ENCODE measurements at places on chromosomes 7 and 10.

- DNase-seq, result no peak
Measured at GRCh38 chr7:36037121-36037662, 115.9 kb upstream of the EEPD1 start.

DNA sequence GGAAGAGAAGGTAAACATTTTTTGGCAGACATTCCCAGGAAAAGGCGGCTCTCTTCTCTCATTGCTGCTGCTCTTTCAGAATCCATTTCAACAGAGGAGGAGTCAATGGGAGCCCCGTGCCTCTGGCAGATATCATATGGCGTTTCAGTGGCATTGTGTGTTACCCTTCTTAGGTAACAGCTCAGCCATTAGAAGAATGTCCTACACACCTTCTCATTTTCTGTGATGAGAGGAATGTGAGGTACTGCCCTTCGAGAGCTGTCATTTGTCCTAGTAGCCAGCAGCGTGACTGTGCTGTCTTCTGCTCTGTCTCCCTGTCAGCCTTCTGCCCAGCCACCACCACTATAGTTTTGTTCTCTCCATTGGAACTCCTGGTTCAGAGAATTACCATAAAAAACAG is 102.4 kb downstream of the EGFR start:
- DNase-seq, result no peak

- DNase-seq, result no peak
Measured at GRCh38 chr7:36280840-36281812, 108.5 kb upstream of the ANLN start.

DNA sequence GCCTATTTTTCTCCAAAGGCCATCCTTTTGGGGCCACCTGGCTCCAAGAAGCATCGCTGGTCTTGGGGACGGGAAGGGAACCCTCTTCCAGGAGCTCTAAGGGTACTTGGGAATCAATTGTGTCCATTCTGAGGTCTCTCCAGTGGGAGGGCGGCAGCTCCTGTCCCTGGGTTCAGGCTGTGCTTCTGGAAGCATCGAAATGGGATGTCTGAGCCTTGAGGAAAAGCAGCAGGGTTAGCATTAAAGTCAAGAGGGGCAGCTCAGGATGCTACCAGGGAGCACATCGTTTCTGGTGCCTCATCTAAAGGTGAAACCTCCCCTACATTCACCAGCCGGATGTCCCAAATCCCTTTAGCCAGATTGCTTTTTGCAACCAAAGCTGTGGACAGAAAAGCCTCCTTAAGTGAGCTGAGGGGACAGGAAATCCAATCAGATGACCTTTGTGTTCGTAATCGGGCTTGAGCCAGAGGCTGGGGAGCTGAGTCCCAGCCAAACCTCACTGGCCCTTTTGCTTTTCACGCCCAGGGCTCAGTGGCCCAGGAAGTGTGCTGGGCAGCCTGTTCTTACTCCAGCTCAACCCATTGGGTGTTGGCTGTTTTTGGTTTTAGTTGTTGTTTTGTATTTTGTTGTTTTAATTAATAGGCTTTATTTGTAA is 88.8 kb upstream of the ANLN start:
- DNase-seq, result no peak

GRCh38 chr7:116955340-116955739 is 2.0 kb downstream of the ST7 start:
- no peak for DNase-seq

- DNase-seq, result no peak
Measured at GRCh38 chr7:87671-88070, 104.7 kb upstream of the FAM20C start.

DNA sequence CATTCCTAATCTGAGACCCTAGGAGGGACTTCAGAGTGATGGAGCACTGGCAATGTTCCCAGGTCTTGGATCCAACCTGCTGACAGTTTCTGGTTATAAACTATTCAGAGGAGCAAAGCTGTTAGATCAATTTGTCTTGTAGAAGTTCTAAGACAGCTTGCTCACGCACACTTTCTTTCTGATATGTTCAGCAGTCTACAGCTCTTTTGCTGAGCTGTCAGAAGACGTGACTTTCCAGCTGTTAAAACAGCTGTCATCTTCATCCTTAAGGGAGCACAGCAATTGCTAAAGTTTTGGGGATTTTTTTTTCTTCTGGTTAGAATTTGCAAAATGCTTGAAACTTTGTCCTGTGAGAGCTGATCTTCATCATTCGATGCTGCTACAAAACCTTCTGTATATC is 823.1 kb downstream of the SORCS1 start:
- DNase-seq, result no peak

GRCh38 chr10:101063548-101064414 is 2.0 kb downstream of the KAZALD1 start:
- DNase-seq, result no peak

GRCh38 chr7:156460858-156461627 is 179.5 kb upstream of the RNF32 start:
- no peak for DNase-seq

All from stimulated activated CD4-positive, alpha-beta T cell treated with anti-CD3 and anti-CD28 coated beads, Interleukin-4, amount 100 ng/mL, for 4 hours (primary cell).